ENCODE measurements at places on chromosomes 12 and 14. TPM values are rescaled to one million over a fixed set of nuclear protein-coding genes. Genes with fewer than 3 reads are reported as not detected.

GRCh38 chr12:43079476-43079875, 472.5 kb downstream of the ADAMTS20 start:
- H3K27me3 ChIP-seq, result no peaks in the 10 kb centered on the region
- DNase-seq, result no peak
- H3K27ac ChIP-seq, result no peak overlapping the region
- no peaks in the 10 kb centered on the region for H3K4me1 ChIP-seq
- no peaks in the 10 kb centered on the region for H3K36me3 ChIP-seq

TPI1 gene
- polyA plus RNA-seq, result 535 TPM

GARIN6 gene
- not detected for polyA plus RNA-seq

DNA sequence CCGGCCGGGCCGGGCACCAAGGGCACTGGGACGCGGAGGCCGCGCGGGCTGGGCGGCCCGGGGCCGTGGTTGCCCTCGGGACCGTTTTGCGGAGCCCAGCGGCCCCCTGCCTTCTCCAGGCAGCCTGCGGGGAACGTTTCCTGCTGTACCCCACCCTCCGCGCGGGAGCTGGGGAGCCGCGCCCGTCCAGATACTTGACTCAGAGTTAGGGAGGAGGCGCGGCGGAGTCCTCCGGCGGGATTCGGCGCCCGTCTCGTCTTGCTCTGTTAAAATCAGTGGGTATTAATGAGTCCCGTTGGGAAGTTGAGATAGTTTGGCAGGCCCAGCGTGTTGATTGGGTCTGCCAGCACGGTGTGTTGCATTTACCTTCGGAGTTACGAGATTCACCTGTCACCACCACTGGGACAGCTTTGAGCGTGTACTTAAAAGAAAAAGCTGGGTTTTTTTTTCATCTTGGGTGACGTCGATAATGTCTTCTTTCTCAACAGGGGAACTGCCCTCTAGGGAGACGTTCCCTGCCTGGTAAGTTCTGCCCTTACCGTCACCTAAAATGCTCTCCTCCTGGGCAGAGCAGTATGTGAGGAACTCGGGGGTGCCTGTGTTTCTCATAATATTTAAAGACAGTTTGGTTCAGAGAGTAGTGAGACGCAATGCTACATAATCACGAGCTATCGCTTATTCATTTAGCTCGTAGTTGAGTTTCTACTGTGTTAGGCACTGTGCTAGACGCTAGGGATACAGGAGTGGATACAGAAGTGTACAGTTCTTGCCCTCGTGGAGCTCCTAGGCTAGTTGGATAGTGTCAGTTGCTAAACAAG, 596 bp downstream of the DLST start:
- H3K36me3 ChIP-seq, result peaks cover 8% of the 10 kb centered on the region
- H3K27me3 ChIP-seq, result no peaks in the 10 kb centered on the region
- DNase-seq, result no peak

TBC1D30 gene
- 18.0 TPM for polyA plus RNA-seq

DNA sequence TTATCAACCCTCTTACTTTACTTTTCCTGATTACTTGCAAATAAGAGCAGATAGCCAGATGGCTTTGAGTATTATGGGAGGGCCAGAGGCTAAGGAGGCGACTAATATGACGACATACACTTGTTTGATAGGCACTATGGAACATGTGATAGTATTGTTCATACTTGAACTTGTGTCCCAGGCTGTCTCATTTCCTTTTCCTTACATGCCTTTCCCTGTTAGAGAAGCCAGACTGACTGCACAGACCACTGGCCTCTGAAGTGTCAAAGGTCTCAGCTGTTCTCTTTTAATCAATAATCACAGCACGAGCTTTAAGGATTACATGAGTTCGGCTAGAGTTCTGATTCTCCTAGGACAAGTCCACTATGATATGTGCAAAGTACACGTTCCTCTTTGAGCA, 326.0 kb downstream of the PRKD1 start:
- no peak overlapping the region for H3K27ac ChIP-seq
- no peaks in the 10 kb centered on the region for H3K27me3 ChIP-seq
- no peaks in the 10 kb centered on the region for H3K4me1 ChIP-seq
- H3K4me3 ChIP-seq, result no peak overlapping the region
- DNase-seq, result no peak

GRCh38 chr12:3882896-3883564, 9.8 kb upstream of the PARP11 start:
- no peak overlapping the region for H3K27ac ChIP-seq
- no peaks in the 10 kb centered on the region for H3K27me3 ChIP-seq
- no peak overlapping the region for H3K4me3 ChIP-seq
- H3K4me1 ChIP-seq, result peaks cover 5% of the 10 kb centered on the region

DNA sequence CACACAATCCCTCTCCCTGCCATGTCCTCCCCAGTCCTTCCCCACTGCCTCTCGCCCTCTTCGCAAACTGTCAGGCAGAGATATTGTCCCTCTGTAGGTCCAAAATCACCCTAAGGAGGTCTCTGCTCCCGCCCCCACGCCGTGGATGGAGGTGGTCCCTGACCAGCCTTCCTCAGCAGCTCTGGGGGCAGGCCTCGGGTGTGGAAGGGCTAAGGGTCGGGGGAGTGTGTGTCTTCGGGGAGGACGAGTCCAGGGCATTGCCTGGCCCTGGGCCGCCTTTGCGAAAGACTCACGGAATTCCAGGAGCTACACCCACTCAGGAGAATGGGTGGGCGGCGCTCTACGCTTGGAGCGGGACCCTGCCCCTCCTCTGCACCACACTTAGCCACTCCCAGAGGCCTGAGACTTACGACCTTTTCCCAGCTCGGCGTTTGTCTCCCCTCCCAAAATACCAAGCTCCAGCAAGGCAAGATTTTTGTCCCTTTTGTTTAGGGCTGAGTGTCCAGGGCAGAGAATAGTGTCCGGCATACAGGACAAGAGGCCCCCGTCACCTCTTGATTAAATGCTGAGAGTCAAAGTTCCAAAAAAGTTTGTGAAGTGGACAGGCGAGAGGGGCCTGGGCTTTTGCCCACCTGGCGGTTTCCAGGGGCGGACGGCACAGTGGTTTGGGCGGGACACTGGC, 881 bp downstream of the PYGL start:
- peak overlapping the region; percentile 52 for H3K27ac ChIP-seq
- no peaks in the 10 kb centered on the region for H3K36me3 ChIP-seq
- peaks cover 19% of the 10 kb centered on the region for H3K4me1 ChIP-seq

LBHD2 gene
- 2.1 TPM for polyA plus RNA-seq

DNA sequence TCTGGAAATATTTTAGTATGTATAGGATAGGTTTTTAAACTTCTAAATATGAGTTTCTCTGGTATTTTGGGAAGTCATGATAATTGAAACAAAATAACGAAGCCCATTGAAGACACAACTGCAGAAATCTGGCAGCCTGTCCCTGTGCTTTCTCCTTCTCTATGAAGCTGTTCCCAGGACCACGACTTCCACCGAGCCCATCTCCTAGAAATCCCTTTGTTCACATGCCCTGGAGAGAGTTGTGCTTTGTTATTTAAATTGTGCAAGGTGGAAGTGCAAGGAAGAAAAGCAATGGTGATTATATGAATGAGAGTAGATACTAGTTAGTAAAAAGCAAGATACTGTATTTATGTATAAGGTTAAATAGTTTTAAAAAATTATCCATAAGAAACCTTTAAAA, 32.2 kb downstream of the STK38L start:
- no peak overlapping the region for H3K27ac ChIP-seq
- H3K4me3 ChIP-seq, result no peak overlapping the region
- DNase-seq, result no peak

DNA sequence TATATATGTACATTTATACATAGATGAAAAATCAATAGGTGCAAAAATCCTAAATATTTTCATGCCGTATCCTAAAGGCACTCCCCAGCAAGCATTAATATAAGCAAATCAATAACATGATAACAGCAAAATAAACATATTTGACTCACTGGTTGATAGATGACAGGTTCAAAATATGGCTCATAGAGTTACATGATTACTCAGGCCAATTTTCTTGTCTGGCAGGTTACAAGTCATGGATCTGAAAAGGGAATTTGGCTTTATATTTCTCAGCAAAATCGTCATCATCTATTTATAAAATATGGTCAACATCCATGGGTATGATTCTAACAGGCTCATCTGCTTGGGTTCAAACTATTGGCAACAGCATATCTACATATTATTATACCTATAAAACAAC, 34.9 kb upstream of the SYT1 start:
- no peaks in the 10 kb centered on the region for H3K4me1 ChIP-seq
- H3K36me3 ChIP-seq, result no peaks in the 10 kb centered on the region
- H3K27ac ChIP-seq, result no peak overlapping the region
- DNase-seq, result no peak
- no peaks in the 10 kb centered on the region for H3K27me3 ChIP-seq
- H3K4me3 ChIP-seq, result no peak overlapping the region

DNA sequence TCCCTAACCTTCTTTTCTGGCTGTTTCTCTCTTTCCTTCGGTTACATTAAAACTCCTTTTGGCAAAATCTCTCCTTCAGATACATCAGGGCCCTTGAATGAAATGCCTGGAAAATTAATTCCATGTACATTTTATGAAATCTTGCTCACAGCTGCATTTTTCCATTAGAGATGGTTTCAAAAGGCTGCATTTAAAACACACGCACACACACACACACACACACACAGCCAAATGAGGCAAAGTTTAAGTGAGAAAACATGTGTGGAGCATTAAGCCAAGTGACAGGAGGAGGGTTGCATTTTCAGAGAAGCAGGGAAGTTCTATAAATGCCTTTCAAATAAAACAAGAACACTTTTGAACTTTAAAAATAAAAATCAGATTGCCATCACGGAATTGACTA, 216.4 kb downstream of the LRIG3 start:
- H3K4me1 ChIP-seq, result no peaks in the 10 kb centered on the region
- H3K36me3 ChIP-seq, result no peaks in the 10 kb centered on the region
- no peaks in the 10 kb centered on the region for H3K27me3 ChIP-seq
- no peak overlapping the region for H3K4me3 ChIP-seq
- no peak for DNase-seq

SHMT2 gene
- 53.9 TPM for polyA plus RNA-seq

DNA sequence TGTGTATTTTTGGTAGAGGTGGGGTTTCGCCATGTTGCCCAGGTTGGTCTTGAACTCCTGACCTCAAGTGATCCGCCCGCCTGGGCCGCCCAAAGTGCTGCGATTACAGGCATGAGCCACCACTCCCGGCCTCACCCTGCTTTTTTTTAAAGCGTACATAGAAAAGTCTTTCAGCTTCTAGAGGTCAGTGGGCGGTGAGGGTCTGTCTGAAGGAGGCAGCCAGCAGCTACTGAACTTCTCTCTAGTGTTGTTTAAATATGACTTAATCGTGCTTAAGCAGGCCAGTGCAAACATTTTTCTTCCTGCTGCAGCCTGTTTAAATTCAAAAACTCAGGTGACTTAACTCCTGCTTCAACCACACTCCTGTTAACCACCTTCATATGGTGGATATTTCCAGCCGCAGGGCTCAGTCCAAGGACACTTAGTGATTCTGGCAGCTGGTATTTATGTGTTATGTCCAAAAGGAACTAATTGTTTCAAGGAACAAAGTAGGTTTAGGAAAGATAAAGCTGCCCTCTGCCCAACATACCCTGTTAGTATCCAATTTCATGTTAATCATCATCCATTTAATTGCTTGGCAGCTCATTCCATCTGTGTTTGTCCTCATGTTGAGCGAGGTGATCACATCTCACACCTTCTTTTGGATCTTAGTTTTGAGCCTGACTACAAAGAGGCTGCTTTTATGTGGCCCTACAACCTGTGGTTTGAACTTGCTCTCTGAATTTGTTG, 2.0 kb downstream of the PRKAB1 start:
- H3K4me1 ChIP-seq, result peaks cover 9% of the 10 kb centered on the region
- peaks cover 31% of the 10 kb centered on the region for H3K36me3 ChIP-seq

All from spinal cord (tissue), 10 donors.